GM13976 (cell line): ENCODE measurements at places on chromosomes 4 and X.
A peak's percentile ranks its signal among the peaks of the same experiment; 100 is the strongest.

GRCh38 chrX:114071412-114071811, 512.5 kb upstream of the HTR2C start:
- no peak for DNase-seq

DNA sequence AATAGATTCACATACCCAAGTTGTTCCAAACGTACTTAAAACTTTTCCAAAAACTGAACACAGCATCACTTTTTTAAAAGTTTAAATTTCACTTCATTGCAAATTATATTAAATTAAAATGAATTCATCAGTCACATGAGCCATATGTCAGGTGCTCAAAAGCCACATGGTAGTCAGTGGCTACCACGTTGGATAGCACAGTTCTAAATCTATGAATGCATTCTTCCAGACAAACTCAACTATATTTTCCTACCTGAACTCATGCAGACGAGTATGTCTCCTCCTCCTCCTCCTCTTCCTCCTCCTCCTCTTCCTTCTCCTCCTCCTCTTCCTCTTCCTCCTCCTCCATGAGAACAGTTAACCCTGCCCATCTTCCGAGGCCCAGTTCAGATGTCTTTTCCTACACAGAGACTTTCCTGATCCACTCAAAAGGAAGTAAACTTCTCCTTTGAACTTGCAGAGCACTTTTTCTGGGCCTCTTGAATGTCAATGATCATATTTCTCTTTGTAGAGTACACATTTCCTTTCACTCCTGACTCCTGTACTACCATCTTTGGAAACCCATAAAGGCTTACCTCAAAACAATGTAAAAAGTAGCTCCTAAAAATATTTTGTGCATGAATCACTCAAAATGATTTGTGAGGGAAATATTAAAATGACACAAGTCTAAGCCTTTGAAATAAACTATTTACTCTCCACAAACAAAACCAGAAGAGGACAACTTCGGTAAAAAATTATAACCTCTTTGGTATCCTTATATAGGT, 172.6 kb downstream of the AMELX start:
- no peak for DNase-seq

DNA sequence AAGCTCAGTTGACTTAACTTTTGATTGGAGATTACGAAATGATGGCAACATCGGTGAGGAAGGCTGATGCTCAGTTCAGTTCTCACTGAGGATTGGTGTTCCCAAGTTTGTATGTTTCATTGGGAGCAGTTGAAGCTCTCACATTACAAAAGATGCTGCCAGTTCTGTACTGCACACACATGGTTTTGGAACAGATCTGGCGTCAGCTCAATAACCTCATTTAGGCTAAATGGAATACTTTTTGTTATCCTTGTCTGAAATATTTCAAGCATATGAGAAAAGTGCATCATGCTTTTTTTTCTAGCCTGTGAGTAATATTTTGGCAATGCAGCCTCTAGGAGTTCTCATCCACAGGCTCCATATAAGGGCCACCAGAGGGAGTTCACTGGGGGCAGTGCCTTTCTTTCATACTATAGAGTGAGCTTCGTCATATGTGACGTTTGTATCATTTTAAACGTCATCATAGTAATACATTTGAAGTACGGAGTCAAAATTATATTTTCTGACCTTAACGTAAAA, 4.1 kb downstream of the ENPEP start:
- DNase-seq, result no peak

DNA sequence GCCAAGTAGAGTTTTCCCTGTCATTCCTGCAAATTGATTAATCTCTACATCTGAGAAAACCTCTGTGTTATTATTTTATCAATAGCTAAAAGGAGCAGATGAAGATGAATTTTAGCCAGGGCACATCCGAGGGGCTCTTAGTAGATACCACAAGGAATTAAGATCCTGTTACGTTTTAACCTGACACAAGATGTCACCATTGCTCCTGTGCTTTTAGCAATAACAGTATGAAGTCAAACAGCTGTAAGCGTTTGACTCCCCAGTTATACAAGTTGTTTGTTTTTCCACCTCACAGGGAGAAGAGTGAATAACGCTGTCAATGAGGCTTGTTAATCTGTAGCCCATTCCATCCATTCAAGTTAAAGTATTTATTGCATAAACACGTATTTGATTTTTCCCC, 76.0 kb upstream of the AP1S2 start:
- DNase-seq, result peak; percentile 16

- DNase-seq, result no peak
These were observed 45.4 kb downstream of the FGFRL1 start for GRCh38 chr4:1056671-1057402.

DNA sequence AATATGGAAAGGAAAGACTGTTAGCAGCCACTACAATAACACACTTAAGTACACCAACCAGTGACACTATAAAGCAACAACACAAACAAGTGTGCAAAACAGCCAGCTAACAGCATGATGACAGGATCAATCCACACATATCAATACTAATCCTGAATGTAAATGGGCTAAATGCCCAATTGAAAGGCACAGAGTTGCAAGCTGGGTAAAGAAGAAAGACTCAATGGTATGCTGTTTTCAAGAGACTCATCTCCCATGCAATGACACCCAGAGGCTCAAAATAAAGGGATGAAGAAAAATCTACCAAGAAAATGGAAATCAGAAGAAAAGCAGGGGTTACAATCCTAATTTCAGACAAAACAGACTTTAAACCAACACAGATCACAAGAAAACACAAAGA, 94.2 kb upstream of the ENPEP start:
- no peak for DNase-seq

DNA sequence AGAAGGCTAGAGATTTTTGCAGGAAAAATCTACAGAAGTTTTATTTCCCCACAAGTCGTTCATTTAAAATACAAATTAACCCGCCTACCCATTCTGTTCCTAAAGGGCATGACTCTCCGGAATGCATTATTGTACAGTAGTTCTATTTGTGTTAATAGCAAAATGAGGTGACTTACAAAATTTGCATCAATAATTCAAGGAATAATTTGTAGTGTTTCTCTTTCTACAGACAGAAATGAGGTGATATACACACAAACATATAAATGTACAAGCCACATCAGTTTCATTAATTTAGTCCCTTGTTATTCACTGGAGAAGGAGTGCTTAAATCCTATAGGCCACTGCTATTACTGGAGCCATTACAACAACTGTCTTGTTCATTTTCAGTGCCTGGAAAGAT, 501.3 kb upstream of the DIAPH2 start:
- DNase-seq, result no peak

- no peak for DNase-seq
These were observed 44.8 kb upstream of the CDKN2AIP start for GRCh38 chr4:183399616-183400015.

GRCh38 chr4:157824021-157824420, 348.8 kb downstream of the GASK1B start:
- DNase-seq, result no peak

DNA sequence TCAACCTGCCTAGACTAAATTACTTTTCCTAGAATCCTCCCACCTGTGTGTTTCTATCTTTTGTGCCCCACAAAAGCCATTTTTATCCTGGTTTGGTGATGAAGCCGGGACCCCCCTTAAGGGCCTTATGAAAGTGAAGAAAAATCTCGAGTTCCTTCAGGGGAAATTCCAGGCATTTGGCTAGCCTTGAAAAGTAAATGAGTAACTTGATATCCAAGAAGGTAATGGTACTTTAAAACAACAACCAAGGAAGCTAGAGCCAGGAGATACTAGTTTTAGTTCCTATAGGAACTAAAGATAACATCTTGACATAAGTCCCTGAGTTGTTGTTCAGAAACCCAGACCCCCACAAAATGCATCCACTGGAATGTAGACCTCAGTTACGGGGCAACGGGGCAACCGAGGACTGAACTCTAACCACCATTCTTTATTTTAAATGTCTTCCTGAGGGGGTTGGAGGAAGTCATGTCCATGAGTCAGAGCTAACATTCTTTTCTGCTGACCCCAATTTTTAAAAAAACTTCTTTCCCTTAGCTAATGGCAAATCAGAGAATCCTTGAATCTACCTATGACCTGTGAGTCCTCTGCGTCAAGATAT, 73.9 kb downstream of the VCX3A start:
- DNase-seq, result no peak

DNA sequence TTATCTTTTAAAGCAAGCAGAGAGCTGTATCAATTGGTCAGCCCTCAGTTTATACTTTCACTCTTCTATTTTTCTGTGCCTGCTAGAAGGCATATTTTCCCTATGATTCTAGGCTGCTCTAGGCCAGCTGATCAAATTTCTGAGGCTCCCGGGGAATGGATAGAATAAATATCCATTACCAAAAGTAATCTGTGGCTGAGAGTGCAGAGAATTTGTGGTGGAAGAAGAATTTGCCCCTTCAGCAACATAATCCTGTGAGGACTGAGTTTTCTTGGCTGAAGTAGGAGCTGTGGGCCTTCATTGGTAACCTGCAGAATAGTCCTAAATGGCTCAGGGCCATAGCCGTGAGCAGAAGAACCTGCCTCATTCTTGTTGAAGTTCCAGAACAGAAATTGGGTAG, 314.6 kb upstream of the CASK start:
- no peak for DNase-seq

DNA sequence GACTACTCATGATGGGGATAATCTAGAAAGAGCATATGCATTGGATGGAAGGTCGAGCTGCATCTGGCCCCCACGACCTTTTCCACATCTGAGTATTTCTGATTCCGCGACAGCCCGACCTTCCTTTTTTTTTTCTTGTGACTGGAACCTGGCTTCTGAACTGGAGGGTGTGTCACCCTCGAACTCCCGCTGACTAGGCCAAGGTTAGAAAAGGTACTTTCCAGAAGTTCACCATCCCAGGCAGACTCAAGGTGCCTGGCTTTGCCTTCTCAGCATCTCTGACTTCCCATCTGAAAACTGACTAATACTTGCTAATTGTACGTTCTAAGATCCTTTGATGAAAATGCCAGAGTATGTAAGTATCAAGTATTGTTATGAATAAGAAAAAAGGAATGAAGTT, 49.3 kb upstream of the CD40LG start:
- no peak for DNase-seq

DNA sequence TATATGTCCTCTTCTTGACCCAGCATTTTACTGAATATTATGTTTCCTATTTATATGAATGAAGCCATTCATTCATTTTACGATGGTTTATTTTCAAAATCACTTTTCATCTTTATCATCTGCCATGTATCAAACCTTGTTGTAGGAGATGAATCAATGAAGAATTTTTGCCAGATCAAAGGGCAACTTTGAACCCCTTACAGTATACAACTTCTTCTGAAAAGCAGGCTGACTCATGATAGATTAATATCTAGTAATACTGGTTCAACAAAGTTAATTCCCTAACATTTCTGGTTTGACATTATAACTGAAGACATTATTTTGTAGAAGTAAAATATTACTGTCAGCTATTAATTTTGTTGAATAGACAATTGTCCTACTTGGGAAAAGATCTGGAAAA, 226.0 kb downstream of the RPA4 start:
- no peak for DNase-seq

DNA sequence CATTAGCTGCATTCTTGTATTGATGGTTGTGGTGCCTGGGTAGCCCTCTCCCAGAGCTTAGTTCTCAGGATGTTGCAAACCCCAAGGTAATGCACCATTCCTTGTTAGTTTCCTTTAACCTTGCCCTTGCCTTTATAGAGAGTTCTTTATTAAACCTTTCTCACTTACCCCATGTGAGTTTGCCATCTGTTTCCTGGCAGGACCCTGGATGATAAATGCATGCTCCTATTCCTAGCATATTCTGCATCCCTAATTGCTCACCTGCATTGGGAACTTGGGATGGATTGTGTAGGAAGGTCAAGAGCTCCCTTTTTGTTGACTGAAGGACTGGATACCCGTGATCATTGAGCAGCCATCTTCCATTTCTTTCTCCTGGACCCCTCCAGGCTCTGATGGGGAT, 59.9 kb upstream of the AP1S2 start:
- no peak for DNase-seq

GRCh38 chr4:20418861-20419451, 167.3 kb downstream of the SLIT2 start:
- peak; percentile 34 for DNase-seq

GRCh38 chrX:42739741-42740140, 38.2 kb downstream of the PPP1R2C start:
- no peak for DNase-seq

DNA sequence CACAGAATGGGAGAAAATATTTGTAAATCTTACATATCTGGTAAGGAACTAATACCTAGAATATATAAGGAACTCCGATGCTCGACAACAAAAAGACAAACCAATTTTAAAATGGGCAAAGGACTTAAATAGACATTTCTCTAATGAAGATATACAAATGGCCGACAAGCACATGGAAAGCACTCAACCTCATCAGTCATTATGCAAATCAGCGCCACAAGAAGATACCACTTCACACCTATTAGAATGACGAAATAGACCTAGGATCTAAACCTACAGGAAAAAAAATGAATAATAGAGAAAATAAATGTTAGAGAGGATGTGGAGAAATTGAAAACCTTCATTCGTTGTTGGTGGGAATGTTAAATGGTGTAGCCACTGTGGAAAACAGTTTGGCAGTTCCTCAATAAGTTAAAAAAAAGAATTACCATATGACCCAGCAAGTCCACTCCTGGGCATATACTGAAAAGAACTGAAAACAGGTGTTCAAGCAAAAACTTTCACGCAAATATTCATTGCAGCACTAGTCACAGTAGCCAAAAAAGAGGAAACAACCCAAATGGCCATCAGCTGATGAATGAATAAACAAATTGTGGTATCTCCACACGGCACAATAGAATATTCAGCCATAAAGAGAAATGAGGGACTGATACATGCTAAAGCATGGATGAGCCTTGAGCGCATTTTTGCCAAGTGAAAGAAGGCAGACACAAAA, 57.3 kb upstream of the WDR19 start:
- no peak for DNase-seq

- no peak for DNase-seq
These were observed 14.9 kb upstream of the CYTL1 start for GRCh38 chr4:5034206-5034605.

GRCh38 chr4:151043803-151044515, 28.9 kb upstream of the LRBA start:
- no peak for DNase-seq

- DNase-seq, result no peak
These were observed 760.0 kb downstream of the FSTL5 start for GRCh38 chr4:161403781-161404180.

DNA sequence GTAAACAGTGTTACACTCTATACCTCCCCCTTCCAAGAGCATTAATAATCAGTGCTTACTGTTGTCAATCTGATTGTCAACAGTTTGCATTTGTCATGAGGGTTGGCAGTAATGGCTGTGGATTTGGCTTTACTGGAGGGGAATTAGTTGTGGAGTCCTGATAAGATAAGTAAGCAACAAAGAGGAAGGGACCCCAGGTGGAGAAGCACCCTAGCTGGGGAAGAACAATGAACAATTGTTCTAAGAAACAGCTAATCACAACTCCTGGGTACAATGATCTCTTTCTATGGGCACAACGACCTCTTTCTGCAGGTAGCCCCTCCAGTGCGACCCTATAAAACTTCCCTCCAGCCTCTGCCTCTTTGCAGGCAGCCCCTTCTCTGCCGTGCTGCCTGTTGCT, 53.2 kb upstream of the CDKN2AIP start:
- no peak for DNase-seq

DNA sequence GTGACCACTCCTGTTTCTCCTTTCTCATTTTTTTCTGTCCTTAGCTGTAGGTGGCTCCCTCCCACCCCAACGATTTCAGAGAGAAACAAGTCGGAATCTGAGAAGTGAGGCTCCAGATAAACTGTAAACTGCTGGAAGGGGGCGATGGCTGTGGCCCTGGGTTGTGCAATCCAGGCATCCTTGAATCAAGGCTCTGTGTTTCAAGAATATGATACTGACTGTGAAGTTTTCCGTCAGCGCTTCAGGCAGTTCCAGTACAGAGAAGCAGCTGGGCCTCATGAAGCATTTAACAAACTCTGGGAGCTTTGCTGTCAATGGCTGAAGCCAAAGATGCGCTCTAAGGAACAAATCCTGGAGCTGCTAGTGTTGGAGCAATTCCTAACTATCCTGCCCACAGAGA, 37.7 kb downstream of the ETDC start:
- no peak for DNase-seq
